ENCODE measurements at places on chromosomes 7 and 10.

DNA sequence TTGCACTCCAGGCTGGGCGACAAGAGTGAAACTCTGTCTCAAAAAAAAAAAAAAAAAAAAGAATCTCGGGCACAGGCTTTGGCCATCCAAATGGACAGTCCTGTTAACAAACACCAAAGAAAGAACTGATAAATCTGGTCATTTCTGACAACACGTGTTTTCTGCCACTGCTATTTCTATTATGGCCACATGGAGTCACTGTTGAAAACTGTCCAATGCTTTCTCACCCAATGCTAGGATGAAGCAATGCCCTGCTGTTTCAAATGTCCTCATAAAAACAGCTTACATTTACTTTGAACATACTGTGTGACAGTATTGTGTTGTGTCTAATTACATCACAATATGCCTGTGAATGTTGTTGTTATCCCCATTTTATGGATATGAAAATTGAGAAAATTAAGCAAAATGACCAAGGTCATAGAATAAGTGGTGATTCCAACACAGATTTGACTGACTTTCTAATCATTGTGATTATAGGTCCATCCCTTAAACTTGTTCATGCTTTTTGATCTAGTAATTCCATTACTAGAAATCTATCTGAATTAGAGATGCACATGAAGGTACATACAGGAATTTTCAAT lies 19.9 kb upstream of the MAP3K8 start:
- DNase-seq = no peak

DNA sequence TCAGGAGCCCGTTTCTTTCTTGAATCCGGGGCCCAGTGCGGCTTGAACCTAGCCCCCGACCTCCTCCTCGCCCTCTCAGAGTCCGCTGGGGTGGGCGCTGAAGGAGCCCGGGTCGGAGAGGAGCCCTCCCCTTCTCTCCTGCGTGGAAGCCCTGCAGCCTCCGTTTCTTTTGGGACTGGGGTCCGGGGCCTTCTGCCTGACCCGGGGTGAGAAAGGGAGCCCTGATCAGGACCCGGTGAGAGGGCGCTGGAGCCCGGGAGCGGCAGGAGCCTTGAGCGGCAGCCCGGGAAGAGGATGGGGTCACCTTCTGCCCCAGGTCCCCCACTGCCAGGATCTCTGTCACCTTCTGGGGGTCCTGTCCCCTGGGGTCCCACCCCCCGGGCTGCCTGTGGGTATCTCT lies 162.3 kb downstream of the ZNF33B start:
- DNase-seq = no peak

- no peak for DNase-seq
These were observed 5.5 kb downstream of the AFAP1L2 start for GRCh38 chr10:114398587-114399331.

DNA sequence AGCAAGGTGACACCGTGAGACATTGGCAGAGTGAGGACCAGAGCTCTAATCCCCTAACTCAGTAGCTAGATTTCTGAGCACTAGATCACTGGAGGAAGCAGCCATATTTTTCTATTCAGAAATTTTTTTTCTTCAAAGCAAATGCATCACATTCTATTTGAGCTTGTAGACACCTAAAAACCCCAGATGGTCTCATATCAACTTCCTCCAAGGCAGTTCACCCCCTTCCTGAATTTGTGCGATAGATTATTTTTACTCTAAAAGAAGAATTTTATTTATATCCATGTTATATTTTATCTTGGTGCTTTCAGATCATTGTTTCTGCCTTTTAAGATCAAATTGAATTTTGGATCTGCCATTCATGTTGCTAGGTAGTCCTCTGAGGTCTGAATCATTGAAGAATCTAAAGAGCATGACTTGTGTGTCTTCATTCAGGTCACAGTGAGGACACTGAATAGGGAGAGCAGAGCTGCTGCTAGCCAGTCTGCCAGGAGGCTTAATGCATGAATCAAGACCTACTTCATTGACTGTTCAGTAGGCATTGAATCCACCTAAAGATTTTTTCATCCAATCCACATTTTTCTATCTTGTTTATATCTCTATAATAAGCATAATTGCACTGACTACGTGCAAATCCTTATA lies 92.9 kb upstream of the LRRTM3 start:
- no peak for DNase-seq

- no peak for DNase-seq
These were observed 37.8 kb upstream of the RAPGEF5 start for GRCh38 chr7:22394739-22395138.

GRCh38 chr7:20227291-20227795 lies 10.2 kb upstream of the MACC1 start:
- DNase-seq = no peak

- no peak for DNase-seq
These were observed 106.1 kb upstream of the KMT2C start for GRCh38 chr7:152541892-152542291.

GRCh38 chr7:72028267-72028666 lies 383.9 kb downstream of the CALN1 start:
- no peak for DNase-seq

- no peak for DNase-seq
These were observed 74.3 kb downstream of the POLL start for GRCh38 chr10:101513733-101514132.

GRCh38 chr10:37803269-37803668 lies 54.1 kb downstream of the ZNF248 start:
- no peak for DNase-seq

DNA sequence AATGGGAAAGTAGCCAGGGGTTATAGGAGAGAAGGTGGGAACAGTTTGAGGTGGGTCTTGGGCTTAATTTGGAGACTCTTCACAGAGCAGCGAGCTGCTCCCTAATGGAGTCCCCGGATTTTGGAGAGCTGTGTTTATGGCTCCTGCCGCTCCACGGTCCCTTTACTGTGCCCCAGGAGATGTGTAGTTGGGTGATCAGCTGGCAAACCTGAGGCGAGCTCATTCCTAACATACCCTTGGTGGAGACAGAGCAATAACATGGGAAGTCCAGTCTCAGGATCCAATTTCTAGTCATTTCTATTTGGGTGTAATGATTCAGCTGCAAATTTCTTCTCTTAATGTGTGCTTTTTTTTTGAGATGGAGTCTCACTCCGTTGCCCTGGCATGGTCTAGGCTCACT lies 1.5 kb downstream of the GARIN1A start:
- no peak for DNase-seq

GRCh38 chr10:71059054-71059818 lies 153.1 kb upstream of the UNC5B start:
- no peak for DNase-seq

DNA sequence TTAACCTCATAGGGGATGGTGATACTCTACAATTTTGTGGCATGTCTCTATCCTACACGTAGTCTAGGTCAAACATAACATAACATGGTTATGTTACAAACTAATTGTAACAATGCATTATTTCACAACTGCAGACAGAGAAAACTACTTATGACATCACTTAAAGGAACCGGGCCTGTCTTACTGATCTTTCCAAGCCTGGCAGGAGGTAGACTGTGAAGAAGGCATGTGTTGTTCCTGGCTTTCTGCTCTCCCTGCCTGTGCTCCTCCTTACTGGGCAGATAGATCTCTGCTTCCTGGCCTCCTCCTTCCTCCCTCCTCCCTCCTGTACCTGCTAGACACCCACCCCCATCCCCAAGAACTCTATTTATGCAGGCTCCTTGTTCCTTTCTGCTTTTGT lies 5.4 kb downstream of the CACNB2 start:
- DNase-seq = no peak

DNA sequence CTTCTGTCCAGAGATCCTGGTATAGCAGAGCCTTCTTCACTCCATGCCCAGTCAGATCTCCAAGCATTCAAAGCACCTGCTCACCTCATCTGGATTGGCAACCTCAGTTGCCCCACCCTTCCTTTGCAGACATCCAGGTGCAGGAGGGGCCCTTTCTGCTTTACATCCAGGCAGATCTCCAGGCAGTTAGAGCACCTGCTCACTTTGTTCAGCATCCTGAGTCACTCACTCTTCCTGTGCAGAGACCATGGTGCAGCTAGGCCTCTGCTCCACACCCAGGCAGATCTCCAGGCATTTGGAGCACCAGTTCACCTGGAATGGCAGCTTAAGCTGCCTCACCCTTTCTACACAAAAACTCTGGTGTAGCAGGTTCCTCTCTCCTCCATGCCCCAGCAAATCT lies 153.1 kb downstream of the CDK14 start:
- no peak for DNase-seq

DNA sequence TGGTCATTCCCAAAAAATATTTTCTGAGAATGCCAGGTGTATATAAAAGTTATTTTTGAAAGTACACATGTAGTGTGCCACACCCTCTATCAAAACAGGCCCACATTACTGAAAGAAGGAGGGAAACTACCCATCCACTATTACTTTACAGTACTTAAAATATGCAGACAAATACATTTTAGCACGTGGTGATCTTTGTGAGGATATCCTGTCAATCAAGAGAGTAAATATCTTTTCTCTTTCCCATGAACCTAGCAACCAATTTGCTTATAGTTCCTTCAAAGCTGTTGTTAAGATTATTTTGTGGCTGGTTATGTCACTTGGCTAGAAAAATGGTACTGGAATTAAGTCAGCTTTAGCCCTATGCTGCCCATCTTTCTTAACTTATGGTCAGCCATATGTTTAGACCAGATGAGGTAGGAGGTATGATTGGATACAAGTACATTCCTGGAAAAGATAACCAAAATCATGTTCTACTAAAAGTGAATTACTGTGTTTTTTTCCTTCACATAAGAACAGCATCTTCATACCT lies 70.1 kb downstream of the AUTS2 start:
- DNase-seq = no peak

DNA sequence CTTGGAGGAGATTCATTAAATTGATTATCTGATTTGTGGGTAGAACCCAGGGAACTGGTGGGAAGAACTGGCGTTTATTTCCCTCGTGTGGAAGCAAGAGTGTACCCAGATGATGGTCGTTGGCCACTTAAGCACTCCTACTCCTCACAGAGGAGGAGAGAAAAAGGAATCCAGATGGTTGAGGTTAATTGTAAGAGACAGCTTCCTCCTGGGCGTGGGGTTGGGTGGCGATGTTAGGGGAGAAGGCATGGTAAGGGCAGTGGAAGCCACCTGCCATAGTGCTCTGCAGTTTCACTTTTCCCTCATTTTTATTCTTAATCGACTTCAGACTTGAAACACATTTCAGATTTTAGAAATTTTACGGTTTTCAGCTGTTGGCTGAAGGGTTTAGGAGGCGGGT lies 104.1 kb downstream of the DOCK1 start:
- no peak for DNase-seq

- no peak for DNase-seq
These were observed 78.9 kb downstream of the ANK3 start for GRCh38 chr10:60310740-60311139.

DNA sequence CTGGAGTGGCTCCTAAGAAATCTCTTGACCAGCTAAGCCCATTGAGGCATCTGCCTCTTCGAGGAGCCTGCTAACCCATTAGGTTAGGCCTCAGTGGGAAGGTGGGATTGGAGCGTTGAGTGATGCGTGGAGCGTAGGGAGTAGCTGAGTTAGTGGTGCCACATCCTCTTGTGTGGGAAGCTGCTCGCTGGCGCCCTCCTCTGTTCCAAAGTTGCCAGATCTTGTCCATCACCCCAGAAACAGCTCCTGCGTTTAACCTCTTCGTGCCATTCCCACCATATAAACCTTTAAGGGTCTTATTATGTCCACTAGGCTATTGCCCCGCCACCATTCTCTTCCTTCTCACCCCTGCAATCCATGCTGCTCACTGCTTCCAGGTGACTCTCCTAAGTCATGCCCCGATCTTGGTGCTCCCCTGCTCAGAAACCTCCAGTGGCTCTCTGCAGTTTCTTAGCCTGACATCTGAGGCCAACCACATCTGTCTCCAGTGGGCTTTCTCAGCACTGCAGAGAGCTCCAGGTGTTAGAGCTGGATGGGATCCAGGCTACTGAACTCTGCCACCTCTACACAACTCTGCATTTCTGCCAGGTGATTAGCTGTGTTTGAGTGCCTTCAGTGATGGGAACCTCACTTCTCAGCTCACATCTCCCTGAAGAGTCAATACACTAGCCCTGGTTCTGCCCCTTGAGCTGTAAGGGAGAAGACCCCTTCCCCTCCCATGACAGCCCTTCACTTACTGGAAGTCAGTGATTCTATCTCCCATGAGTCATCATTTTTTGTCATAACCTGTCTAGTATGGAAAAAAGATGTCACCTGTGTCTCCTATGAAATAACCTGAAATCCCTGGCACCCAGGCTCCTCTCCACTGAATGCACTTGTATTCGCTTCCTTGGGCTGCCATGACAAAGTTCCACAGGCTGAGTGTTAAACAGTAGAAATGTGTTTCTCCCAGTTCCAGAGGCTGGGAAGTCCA lies 65.0 kb upstream of the FGFR2 start:
- DNase-seq = no peak

DNA sequence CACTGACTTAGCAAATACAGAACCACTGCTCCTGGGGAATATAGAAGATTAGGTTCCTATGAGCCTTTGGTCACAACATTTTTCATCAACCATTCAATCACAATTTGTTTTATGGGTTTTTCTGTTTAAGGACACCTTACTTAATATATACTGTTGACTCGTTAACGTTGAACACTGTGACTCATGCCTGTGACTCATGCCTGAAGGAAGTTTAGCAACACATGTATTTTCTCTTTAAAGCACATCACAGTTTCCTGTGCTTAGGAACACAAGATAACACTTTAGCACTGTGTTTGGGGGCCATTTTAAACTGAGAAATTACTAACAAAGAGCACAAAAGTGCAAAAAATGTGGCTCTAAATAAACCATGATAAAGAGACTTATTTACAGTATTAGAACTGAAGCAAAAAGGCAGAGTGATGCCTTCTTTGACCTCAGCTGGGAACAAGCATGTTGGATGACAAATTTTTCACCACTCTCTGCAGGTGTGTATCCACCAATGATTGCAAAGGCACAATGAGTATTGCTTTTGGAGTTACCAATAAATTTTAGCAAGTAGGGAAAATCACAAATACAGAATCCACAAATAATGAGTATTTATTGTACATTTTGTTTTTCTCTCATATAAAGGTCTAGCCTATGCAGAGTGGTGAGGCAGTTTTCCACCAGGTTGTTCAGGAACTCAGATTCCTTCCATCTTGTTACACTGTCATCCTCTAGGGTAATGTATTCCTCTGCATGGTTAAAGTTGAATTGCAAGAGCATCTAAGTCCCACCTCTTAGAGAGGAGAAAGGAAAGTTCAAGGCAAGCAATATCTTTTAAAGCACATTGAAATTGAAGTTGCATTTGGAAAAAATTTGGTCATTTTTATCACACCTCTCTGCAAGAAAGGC lies 7.3 kb downstream of the FGFBP3 start:
- DNase-seq = no peak

GRCh38 chr7:130893441-130893894 lies 159.5 kb upstream of the KLF14 start:
- no peak for DNase-seq
